Effector memory CD4-positive, alpha-beta T cell (primary cell): ENCODE measurements at places on chromosomes 4 and X.

DNA sequence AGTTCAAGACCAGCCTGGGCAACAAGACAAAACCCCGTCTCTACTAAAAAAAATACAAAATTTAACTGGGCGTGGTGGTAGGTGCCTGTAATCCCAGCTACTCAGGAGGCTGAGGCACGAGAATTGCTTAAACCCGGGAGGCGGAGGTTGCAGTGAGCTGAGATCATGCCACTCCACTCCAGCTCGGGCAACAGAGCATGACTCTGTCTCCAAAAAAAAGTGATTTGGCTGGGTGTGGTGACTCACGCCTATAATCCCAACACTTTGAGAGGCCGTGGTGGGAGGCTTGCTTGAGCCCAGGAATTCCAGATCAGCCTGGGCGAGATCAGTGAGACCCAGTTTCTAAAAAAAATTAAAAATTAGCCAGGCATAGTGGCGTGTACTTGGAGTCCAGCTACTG lies 4.1 kb downstream of the OPHN1 start:
- DNase-seq, result no peak

GRCh38 chr4:113881256-113881655 lies 98.2 kb downstream of the ARSJ start:
- no peak for DNase-seq

- DNase-seq, result no peak
Measured at GRCh38 chr4:130110770-130111169, 1014.8 kb downstream of the C4orf33 start.

- no peak for DNase-seq
Measured at GRCh38 chr4:140326395-140326993, 47.0 kb upstream of the SCOC start.

GRCh38 chr4:172656055-172656454 lies 512.6 kb upstream of the GALNT7 start:
- no peak for DNase-seq

- DNase-seq, result no peak
Measured at GRCh38 chr4:57153207-57153606, 43.0 kb upstream of the IGFBP7 start.

DNA sequence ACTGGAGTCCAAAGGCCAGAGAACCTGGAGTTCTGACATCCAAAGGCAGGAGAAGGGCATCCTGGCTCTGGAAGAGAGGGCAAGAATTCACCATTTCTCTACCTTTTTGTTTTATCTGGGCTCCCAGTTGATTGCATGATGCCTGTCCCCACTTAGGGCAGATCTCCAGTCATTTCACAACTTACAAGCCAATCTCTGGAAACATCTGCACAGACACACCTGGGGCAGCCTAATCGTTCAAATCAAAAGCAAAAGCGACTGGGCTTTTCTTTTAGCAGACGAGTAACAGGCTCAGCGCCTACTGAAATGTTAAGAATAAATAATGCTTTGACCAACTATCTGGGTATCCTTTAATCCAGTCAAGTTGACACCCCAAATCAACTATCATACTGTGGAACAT lies 136.0 kb upstream of the NPY2R start:
- DNase-seq, result no peak

- DNase-seq, result peak; percentile 83
Measured at GRCh38 chr4:55395529-55396307, at the start of gene TMEM165. Gene TMEM165, plus strand, starts transcription at chr4:55395957. Its CDS starts 233 bp downstream, at chr4:55396190.

DNA sequence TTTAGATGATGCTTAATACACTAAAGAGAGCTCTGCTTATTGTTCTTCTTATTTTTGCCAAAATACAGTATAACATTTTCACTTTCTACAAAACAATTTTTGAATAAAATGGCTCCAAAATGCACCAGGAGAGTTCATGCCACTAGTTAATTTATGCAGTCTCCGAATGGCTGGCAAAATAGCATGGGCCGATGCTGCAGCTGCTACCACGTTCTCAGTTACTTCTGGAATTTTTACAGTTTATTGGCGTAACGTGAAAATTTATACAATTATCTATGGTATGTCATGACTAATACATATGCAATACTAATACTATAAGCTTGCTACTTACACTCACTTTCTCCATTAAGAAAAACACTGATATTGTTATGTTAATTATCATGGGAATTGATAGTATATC lies 16.5 kb downstream of the KLHL13 start:
- no peak for DNase-seq

GRCh38 chr4:112348488-112349158 lies 51.5 kb downstream of the ALPK1 start:
- DNase-seq, result no peak

GRCh38 chrX:120797188-120797851 lies 78.3 kb downstream of the CT47B1 start:
- DNase-seq, result no peak
